ENCODE measurements at places on chromosomes 16 and 17. TPM values are rescaled to one million over a fixed set of nuclear protein-coding genes. Genes with fewer than 3 reads are reported as not detected.
A peak's percentile ranks its signal among the peaks of the same experiment; 100 is the strongest.

DNA sequence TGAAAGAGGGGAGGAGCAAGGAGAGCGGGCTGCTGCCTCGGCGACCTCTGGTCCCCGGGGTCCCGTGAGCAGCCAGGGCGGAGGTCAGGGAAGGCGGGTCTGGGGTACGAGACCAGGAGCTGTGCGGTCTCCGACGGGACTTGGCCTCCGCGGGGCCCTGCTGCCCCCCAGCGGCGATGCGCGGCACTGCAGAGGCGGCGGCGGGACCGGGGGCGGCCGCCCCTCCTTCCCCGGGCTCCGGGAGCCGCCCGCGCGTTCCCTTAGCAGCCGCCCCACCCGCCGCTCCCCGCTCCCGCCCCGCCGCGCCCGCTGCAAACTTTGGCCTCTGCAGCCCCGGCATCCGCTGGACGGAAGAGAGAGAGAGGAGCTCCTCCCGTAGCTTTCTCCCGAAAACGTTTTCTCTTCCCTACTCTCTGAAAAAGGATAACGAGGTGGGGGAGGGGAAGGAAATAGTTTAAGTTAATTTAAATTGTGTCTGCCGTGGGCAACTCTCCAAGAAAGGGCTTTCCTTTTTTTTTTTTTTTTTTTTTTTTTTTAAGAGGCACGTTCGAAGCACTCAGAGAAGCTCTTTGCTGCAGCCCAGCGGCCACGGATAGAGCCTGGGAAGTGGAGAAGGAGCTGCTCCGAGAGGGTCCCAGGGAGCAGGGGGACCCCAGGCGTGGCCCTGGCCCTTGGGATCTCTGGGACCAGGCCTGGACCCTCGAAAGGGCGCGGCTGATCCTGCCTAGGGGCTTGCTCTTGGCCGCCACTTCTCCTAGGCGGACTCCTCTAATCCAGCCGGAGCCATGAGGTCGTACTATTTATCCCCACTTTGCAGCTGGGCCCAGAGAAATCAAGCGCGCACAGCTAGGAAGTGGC, 43.2 kb downstream of the C16orf82 start:
- DNase-seq, result peak; percentile 88

GRCh38 chr16:31250782-31251384, 8.9 kb upstream of the ITGAM start:
- no peak for DNase-seq

DNA sequence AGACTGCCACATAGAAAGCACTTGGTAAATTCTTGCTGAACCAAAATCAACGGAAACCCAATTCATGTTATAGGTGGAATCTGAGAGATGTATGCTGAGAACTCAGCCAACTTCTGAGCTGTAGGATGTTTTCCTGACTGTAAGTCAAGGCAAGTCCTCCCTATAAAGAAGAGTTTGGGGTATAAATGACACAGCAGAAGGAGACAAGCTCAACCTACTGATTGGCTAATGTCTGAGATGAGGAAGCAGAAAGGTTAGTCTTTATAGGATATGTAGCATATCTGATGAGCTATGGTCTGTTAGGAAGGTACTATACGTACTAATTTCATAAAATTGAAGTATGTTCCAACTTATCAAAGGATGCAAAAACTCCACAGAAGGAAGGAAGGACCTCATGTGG, 99.5 kb downstream of the XYLT1 start:
- no peak for DNase-seq

GRCh38 chr17:39351508-39351907, 49.9 kb downstream of the FBXL20 start:
- no peak for DNase-seq

DNA sequence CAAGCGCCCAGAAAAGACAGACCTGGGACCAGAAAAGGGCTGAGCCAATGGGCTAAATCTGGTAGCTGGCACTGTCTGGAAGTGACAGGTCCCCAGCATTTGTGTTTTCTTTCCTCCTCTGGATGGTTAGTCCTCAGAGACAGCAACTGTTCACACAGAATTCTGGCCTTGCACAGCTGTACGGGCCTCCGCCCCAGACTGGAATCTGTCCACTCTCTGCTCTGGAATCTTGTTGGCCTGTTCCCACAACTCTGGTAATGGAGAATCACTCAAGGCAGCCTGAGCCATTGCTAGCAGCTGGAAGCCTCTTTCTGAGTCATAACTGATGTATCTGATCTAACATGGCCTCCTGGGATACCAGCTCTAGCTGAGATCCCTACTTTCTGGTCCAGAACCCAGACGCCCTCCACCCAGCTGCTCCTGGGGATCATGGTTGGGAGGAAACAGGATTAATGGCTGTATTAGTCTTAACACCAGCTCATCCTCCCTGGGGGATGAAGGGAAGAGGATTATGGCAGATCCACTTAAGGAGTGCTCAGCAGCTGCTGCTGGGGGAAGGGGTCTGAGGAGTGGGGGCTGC, 9.1 kb downstream of the ZNF668 start:
- peak; percentile 97 for DNase-seq

DNA sequence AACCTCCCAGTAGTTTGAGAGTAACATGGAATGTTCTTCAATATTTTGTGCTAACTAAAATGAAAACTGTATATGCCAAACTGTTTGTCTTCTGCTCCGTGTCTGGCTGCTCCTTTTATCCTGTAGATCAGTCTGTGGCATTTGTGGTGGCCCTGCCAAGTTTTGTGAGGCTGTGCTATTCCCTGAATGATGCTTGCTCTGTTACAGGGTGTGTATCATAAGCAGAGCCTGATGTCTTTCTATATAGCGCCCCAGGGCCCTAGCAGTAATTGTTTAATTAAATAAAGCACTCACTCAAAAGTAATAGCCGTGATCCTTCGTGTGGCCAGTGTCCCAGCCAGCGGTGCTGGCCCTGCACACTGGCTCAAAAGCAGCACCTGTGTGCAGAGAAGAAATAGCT, 27.8 kb upstream of the NAT9 start:
- DNase-seq, result no peak

GRCh38 chr17:34391241-34391640, 28.2 kb upstream of the CCL1 start:
- no peak for DNase-seq

DNA sequence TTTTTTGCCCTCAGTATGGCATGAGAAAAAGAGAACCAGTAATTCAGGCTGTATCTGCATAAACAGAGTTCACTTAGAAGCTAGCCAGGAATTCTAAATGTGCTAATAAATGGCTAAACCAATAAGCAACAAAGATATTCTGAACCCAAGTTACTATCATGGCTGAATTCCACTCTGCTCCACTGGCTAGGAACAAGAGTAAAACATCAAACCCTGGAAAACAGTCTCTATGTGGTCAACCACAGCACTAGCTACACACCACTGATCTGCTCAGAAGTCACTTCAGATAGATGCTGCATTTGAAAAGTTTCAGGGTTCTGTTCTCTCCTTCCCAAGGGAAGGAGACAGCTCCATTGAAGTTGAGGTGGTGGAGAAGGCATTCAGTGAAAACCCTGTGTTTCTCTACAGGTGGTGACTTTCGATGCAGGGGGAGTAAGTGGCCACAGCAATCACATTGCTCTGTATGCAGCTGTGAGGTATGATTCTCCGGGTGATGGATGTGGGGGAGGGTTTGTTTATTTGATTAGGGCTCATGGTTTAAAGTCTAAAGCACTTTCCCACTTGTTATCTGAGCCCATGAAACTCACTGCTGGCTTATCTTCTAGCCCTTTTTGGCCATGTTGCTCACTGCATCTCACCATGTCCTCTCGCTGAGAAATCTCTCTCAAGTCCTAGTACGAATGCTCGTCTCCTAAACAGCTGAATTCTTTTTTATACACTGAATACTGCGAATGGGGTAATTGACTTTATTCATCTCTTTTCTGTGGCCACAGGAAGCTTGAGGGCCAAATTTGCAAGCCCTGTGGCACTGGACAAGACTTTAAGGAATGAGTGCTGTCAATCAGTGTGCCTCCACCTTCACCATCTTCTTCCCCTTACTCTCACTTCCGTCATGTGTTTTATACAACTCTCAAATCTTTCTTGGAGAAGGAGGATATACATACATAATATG, 39.9 kb downstream of the CENPV start:
- no peak for DNase-seq

- peak; percentile 31 for DNase-seq
Observed at GRCh38 chr17:383771-384621, 31.4 kb upstream of the RPH3AL start.

GRCh38 chr16:31016018-31016417, 5.6 kb upstream of the STX1B start:
- no peak for DNase-seq

DNA sequence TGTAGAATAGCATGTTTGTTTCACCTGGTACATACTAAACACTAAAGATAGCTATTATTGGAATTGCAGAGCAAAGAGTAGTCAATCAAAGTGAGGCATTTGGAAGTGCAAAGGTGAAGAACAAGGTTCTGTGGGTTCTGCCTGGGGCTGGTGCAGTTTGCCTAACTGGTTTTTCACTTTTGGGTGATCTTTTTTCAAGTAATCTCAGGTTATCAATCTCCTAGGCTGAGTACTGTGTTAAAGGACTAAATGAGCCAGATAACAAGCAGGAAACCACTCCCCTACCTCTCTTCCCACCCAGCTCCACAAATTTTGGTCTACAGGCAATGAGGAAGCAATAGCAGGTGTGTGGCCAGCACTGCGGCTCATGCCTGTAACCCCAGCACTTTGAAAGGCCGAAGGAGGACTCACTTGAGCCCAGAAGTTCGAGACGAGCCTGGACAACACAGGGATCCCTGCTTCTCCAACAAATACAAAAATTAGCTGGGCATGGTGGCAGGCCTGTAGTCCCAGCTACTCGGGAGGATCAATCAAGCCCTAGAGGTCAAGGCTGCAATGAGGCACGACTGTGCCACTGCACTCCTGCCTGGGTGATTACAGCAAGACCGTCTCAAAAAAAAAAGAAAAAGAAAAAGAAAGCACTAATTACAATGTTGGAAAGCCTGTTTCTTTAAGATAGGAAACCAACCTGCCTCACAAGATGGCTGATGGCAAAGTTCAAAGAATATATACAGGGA, 2.0 kb upstream of the NTAN1 start:
- DNase-seq, result no peak

- DNase-seq, result no peak
Observed at GRCh38 chr16:9151597-9151996, 60.2 kb downstream of the HAPSTR1 start.

GRCh38 chr17:72456075-72456474, 335.3 kb downstream of the SOX9 start:
- no peak for DNase-seq

DNA sequence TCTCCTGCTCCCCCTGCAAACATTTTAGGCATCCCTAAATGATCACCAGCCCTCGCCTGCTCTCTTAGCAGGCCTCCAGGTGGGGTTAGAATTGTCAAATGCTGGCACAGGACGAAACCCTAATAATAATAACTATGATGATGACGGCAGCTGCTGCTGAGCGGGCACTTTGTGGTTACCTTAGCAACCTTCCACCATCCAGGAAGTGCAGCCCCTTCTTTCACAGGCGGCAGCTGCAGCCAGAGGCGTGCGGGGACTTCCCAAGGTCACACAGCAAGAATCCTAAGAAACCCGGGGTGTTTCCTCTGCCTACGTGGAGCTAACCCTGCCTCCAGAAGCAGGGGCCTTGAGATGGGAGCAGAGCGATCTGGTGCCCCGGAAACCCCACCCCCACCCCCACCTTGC, 22.4 kb upstream of the EIF1 start:
- DNase-seq, result peak; percentile 69

GRCh38 chr16:29644338-29644857, 18.6 kb upstream of the SPN start:
- no peak for DNase-seq

- DNase-seq, result no peak
Observed at GRCh38 chr17:31696703-31697325, 162.2 kb downstream of the COPRS start.

GRCh38 chr16:23128056-23128455, 21.2 kb downstream of the USP31 start:
- DNase-seq, result no peak

- DNase-seq, result no peak
Observed at GRCh38 chr16:35364263-35364662, 1904.9 kb downstream of the TP53TG3F start.

Gene HCRT
- total RNA-seq, result not detected

Gene TMEM114
- not detected for total RNA-seq

Gene PYY
- not detected for total RNA-seq

Gene CSH1
- not detected for total RNA-seq
